ENCODE measurements at places on chromosomes 5 and 9.

DNA sequence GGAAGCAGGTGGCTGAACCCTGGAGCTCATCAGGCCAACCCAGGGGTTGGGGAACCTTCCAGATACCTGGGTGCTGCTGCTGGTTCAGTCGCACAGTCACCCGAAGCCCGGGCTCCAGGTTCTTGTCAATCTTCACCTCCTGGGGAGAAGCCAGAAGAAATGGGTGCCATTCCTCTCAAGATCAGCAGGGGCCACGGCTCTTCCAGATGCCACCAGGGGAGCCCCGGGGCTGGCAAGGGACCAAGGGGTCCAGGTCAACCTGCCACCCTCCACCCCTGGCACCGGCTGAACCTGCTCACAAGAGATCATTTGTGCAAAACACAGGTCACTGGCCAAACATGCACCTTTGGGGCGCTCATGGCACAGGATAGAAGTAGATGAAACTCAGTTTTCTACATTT is 4.7 kb downstream of the SPOUT1 start:
- no peak for DNase-seq

- no peak for DNase-seq
Measured at GRCh38 chr5:159403906-159404681, 73.8 kb upstream of the IL12B start.

DNA sequence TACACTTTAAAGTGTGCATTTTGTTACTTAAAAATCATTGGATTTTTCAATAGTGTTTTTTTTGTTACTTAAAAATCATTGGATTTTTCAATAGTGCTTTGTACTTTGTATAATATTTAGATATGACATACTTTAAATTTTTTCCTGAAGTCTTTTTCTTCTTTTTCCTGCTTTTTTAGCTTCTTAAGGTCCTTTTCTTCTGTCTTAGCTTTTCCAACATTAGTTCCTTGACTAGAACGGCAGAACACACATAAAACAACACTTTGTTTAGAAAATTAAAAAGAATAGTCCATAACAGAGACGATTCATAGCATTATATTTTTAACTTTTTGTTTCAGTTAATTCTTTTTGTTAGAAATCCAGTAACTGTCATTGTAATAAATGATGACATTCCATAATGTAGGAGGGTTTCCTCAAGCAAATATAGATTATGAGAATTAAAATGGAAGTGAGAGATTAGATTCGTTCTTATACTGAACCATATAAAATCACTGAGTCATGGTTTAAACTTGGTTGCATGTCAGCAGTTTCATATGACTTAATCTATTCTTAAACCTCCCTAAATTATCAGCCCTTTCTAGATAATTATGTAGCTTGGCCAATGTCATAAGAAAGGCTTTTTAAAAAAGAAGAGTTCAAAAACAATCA is 45.3 kb upstream of the RICTOR start:
- no peak for DNase-seq

GRCh38 chr5:108748401-108749127 is 867 bp downstream of the FER start:
- peak; percentile 99 for DNase-seq

DNA sequence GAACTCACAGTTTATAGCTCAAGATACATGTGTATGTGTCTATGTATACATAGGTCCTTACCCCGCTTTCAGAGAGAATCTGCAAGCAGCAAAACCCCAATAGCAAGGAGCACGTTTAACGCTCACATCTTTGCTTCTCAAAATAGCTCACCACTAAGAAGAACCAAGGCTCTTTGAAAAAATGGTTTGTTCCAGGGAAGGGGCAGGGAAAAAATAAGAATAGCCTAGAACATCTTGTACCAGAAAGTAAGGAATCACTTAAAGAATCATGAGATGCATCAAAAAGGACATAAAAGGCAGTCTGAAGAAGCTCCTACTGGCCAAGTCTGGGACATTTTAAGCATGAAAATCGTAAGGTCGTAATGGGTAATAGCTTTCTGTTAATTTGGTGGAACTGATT is 196.4 kb downstream of the FSTL4 start:
- no peak for DNase-seq

GRCh38 chr5:68148096-68148495 is 67.5 kb upstream of the PIK3R1 start:
- no peak for DNase-seq

- DNase-seq: no peak
Measured at GRCh38 chr5:79529110-79529509, 15.2 kb upstream of the HOMER1 start.

DNA sequence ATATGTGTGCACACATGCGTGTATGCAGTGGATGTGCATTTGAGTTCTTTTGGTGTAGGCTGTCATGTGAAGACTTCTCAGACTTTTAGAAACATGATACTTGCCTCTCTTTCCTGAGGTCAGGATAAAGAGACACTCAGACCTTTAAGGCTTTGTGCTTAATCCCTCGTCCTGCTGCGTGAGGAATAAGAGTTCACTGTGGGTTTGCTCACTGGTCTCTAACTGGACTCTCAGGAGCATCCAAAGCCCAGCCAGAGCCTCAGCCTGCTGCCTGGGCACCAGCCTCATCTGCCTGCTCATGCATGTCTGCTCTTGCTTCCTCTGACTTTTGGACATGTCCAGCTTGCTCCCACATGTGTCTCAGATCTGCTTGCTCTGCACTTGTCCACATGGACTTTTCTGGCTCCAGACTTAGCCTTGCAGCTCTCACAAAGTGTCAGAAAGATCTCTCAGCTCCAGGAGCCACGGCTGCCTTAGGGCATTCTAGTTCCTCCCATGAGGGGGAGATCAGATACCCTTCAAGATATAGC is 65.1 kb upstream of the ZNF366 start:
- no peak for DNase-seq

DNA sequence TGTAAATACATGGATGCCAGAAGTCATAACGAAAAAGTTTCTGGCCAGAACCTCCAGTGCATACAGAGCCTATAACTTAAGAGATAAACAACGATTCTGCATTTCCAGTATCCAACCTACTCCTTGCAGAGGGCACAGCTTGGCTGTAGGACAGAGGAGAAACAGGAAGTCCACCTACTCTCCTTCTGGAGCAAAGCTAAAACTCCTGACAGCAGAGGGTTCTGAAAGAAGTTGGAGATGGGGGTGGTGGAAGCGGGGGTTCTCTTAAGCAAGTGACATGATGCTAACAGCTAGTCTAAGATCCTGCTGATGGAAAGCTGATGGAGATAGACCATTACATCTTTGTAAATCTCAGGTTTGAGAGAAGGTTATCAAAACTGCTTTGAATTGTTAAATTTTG is 35.5 kb upstream of the CTNNAL1 start:
- no peak for DNase-seq

DNA sequence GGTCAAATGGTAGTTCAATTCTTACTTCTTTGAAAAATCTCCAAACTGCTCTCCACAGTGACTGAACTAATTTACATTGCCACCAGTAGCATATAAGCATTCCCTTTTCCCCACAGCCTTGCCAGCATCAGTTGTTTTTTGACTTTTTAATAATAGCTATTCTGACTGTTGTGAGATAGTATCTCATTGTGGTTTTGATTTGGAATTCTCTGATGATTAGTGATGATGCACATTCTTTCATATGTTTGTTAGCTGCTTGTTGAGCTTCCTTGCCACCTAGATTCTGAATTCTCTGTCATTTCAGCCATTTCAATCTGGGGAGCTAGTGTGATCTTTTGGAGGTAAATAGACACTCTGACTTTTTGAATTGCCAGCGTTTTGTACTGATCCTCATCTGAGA is 24.0 kb downstream of the CDK20 start:
- peak; percentile 13 for DNase-seq

DNA sequence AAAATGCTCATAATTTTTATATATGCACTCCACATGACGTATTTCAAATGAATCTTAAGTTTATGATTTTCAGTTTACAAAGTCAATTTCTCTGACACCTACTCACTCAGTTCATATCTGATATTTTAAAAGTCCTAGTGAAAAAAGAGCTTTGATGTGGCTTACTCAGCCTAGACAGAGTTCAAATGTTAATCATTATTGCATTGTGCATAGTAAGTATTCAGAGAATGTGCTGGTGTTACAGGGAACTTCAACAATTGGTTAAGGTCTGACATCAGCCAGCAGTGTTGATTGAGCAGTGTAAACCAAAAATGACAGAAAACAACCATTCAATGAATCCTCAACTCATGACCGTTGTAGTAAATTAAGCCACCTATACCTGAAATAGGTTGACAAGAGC is 147.2 kb upstream of the LHFPL2 start:
- DNase-seq: no peak

DNA sequence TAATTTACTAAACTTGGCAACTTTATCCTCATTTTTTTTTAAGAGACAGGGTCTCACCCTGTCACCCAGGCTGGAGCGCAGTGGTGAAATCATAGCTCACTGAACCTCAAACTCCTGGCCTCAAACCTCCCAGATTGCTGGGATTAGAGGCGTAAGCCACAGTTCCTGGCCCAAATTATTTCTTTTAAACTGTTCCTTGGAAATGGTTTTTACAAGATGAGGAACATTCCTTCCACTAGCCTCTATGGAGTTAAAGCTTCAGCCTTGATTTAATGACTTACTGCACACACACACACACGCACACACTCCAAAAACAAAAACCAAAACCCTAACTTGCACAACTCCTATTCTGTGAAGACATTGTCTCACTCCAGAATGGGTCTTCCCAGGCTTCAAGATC is 77.2 kb upstream of the TARS1 start:
- DNase-seq: no peak

- DNase-seq: no peak
Measured at GRCh38 chr5:162990063-162990462, 447.3 kb upstream of the CCNG1 start.

- no peak for DNase-seq
Measured at GRCh38 chr9:4117835-4118610, 181.8 kb downstream of the GLIS3 start.

DNA sequence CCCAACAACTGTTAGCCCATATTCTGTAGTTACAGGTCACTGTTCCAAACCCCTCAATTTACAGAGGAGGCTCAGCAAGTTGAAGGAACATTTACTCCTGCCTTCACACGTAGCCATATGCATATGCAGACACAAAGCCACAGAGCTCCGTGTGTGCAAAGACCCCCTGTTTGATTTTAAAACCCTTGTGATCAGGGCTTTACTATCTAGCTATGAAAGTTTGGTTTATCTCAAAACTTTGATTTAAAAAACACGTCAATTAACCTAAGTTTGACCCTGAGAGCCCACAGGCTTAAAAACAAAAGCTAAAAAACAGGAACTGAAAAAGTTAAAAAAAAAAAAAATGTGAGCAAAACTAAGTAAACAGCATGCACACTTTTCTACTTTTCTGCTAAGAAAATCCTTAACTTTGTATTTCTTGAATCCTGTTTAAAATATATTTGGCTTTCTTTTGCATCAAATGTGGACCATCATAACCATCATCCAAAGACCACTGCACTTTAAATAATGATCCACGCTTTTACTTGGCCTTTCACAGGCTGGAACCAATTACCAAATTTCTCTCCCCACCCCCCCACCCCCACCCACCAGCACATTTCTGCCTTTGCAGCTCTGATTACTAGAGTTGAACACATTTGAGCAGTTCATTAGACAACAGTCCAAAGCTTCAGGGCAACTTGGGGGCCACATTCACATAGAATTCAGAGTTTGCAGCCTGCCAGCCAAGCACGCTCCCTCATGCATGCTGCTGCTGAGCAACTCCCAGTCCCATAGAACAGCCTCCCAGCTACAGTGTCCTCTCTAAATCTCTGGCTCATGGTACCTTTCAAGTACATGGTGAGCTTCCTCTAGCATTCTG is 128.8 kb upstream of the MAP3K1 start:
- no peak for DNase-seq

DNA sequence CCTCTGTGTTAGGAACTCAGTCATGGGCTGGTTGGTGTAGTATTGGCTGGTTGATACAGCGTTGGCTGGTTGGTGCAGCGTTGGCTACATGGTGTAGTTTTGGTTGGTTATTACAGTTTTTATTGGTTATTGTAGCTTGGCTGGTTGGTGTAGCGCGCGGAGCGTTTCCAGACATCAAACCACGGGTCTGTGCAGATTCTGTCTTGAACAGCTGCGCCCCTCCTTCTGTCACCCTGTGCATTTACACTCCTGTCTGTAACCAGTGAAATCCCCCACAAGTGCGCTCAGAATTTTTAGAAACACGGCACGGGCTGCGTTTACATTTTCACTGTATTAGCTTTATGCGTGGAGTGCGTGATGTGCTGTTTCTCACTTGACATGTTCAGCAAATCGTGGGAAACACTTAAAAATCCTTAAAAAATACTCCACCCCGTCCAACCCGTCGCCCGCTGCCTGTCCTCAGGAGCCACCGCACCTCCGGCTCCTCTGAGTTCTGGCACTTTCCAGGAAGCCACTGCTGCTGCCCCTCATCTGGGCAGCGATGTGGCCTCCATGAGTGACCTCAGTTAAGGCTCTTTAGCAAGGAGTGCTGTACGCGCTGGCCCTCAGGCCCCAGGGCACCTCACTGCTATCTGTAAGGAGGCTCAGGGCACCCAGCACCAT is 20.8 kb downstream of the NKD2 start:
- no peak for DNase-seq

DNA sequence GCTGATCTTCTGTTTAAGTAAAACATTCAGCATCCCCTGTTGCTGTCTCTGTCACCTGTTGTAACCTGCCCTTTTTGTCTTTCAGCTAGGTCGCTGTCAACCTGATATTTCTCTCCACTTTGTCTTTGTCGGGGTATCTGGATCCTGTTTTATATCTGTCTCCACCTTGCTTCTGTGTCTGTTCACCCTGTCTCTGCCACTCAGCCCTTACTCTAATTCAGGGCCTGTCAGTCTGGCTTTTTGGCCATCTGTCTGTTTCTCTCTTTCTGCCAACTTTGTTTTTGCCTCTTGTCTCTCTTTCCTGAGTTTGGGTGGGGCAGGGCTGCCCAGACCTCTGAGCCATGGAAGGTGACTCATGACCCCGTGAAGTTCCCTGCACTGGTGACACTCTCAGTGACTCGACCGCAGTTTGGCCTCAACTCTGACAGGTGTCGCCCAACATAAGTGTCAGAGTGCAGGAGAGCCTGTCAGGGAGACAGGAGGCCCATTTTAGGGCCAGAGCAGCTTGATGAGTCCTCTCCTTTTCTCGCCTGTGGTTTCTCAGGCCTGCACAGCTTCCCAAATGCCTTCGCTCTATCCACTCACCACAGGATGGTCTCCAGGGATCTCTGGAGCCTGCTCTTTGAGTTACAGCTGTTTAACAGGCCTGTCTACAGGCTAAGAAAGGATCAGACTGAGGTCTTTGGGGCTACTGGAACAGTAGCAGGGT is 868 bp downstream of the ZBTB43 start:
- peak; percentile 63 for DNase-seq

GRCh38 chr5:43041110-43041668 is 1.1 kb upstream of the ANXA2R start:
- no peak for DNase-seq

DNA sequence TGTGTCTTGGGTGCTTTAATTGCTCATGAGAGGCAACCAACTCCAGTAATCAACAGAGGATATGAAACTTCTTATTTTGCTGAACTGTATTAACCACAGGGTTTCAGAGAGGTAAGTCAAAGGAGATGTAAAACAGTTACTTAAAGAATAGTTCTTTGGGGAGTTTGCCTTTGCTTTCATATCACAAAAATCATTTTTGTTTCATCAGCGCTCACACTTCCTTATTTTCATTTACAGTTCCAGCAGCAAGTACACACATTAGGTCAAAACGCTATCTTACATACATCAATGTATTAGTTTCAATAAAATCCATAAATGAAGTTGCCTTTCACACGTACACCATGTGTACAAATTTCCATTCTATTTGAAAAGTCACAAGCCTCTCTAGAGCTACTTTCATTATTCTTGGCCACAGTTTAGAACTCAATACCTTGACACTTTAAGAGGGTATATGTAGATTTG is 50.1 kb downstream of the ST8SIA4 start:
- DNase-seq: no peak

All from HFFc6 (cell line).